ENCODE measurements at places on chromosomes 2 and 18. TPM values are rescaled to one million over a fixed set of nuclear protein-coding genes. Genes with fewer than 3 reads are reported as not detected.

DNA sequence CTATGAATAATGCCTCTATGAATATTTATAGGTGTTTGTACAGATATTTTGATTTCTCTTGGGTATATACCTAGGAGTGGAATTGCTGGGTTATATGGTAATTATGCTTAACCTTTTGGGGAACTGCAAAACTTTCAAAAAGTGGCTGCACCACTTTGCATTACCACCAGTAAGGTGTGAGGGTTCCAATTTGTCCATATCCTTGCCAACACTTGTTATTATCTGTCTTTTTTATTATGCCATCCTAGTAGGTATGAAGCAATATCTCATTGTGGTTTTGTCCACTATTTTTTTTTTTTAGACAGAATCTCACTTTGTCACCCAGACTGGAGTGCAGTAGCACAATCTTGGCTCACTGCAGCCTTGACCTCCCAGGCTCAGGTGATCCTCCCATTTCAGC, 112.2 kb upstream of the FBXO11 start:
- no peaks in the 10 kb centered on the region for H3K27me3 ChIP-seq
- DNase-seq, result no peak
- no peak overlapping the region for H3K4me3 ChIP-seq
- H3K27ac ChIP-seq, result no peak overlapping the region
- H3K36me3 ChIP-seq, result no peaks in the 10 kb centered on the region
- H3K4me1 ChIP-seq, result no peaks in the 10 kb centered on the region

DPP10 gene
- 11.3 TPM for total RNA-seq

GRCh38 chr2:34029073-34029472, 430.0 kb upstream of the FAM98A start:
- no peak for DNase-seq
- H3K27me3 ChIP-seq, result no peaks in the 10 kb centered on the region
- no peaks in the 10 kb centered on the region for H3K4me1 ChIP-seq
- no peak overlapping the region for H3K4me3 ChIP-seq

- no peaks in the 10 kb centered on the region for H3K36me3 ChIP-seq
- H3K27ac ChIP-seq, result no peak overlapping the region
- H3K4me1 ChIP-seq, result peaks cover 7% of the 10 kb centered on the region
- DNase-seq, result peak; percentile 64
Measured at GRCh38 chr18:48161911-48162698, 231.6 kb upstream of the SMAD2 start.

GRCh38 chr2:39202639-39203369, 41.0 kb downstream of the CDKL4 start:
- H3K36me3 ChIP-seq, result peaks cover 18% of the 10 kb centered on the region
- peak overlapping the region; percentile 11 for H3K4me3 ChIP-seq
- peak overlapping the region; percentile 65 for H3K27ac ChIP-seq
- DNase-seq, result peak; percentile 43
